Astrocyte (in vitro differentiated cells and primary cell): ENCODE measurements at places on chromosomes 1 and 21. TPM values are rescaled to one million over a fixed set of nuclear protein-coding genes. Genes with fewer than 3 reads are reported as not detected.
A peak's percentile ranks its signal among the peaks of the same experiment; 100 is the strongest.

CDCA8 gene
- 4.2 and 5.5 TPM in 2 replicates for total RNA-seq

- H3K36me3 ChIP-seq = peaks cover 26% of the 10 kb centered on the region
- H3K27ac ChIP-seq = no peak overlapping the region
- H3K4me1 ChIP-seq = no peaks in the 10 kb centered on the region
- no peak for DNase-seq
- H3K4me3 ChIP-seq = no peak overlapping the region
- no peaks in the 10 kb centered on the region for H3K27me3 ChIP-seq
Measured at GRCh38 chr1:36269408-36269838, 36.7 kb upstream of the SH3D21 start.

DNA sequence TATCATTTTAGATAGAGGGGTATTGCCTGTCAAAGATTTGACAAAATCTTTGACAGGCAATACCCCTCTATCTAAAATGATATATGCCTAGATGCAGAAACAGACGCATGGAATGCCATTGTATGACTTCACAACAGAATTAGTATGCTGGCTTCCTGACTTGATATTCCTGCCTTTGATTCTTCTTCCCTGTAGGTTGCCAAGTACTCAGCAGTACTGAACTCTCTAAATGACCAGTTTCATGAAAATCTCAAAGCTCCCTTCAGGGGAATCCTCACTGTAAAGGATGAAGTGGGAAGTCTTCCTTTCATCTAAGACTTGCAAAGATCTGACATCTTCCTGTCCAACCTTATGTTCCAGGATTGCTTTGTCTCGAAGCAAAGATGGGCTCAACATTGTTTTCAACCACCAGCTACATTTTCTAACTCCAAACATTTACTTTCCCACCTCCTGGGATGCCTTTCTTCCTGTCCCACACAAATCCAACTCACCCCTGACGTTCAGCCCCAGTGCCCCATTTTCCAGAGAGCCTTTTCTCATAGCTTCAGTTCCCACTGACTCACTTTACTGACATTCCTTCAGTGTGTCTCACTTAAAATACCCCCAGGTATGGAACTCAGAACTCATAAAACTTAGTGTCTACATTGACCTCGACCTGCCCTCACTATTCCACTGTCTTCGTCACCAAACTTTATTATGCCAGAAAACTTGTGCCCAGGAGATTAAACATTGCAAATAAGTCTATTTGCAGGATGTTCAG, 67.3 kb upstream of the KCNJ6 start:
- H3K4me3 ChIP-seq = no peak overlapping the region
- peak; percentile 2 for DNase-seq
- no peaks in the 10 kb centered on the region for H3K27me3 ChIP-seq
- H3K4me1 ChIP-seq = no peaks in the 10 kb centered on the region
- no peaks in the 10 kb centered on the region for H3K36me3 ChIP-seq

DNA sequence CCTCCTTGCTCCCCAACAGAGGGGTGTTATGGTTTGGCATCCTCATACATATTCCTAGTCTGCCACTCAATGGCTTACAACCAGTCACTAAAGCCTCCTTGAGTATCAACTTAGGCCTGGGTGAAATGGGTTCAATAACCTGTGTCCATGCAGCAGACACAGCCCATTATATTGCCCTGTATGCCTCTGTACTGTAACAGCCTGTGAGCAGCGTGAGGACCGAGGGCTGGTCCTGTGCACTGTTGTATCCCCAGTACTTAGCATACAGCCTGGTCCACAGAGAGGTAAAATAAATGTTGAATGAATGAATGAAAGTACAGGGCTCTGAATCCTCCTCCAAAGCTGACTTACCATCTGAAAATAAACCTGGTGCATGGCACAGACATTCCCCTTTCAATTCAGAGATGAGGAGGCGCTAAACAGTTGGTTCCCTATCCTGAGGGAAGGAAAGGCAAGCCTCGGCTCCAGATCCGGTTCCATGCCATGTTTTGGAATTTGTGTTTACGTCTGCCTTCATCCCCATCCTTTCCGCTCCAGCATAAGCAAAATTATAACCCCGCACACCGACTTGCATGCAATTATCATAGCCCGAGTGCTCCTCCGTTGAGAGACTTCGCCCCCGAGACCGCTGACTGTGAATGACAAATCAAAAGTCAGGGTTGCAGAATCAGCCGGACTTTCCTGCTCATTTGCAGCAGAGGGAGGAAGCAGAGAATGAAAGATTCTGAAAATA, 45.0 kb upstream of the DNAJC6 start:
- H3K27ac ChIP-seq = no peak overlapping the region
- peak overlapping the region; percentile 51 for H3K4me3 ChIP-seq
- DNase-seq = peak; percentile 52
- no peaks in the 10 kb centered on the region for H3K36me3 ChIP-seq

- no peak for DNase-seq
- H3K27ac ChIP-seq = no peak overlapping the region
- no peaks in the 10 kb centered on the region for H3K27me3 ChIP-seq
- H3K36me3 ChIP-seq = no peaks in the 10 kb centered on the region
Measured at GRCh38 chr1:98921817-98922216, 82.8 kb downstream of the PLPPR5 start.

DNA sequence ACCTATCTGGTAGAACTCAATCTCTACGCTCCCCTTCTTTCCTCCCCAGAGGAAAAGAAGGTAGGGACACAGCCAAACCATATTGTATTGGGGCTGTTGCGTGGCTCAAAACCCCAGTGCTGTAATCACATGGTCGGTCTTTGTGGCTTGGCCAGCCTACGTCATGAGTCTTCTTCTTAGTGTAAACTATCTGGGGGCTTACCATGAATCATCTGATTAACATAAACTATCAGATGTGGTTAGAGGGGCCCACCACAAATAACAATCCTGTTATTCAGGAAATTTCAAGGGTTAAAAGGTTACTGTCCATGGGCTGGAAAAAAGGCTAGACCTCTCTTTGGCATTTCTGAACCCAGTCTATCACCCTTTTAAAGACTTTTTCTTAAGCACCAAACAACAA, 49.5 kb upstream of the GPR52 start:
- H3K4me1 ChIP-seq = peaks cover 19% of the 10 kb centered on the region
- peak; percentile 93 for DNase-seq
- H3K27ac ChIP-seq = peak overlapping the region; percentile 62
- H3K27me3 ChIP-seq = no peaks in the 10 kb centered on the region
- H3K36me3 ChIP-seq = no peaks in the 10 kb centered on the region

- no peaks in the 10 kb centered on the region for H3K27me3 ChIP-seq
- H3K27ac ChIP-seq = peak overlapping the region; percentile 27
- H3K4me3 ChIP-seq = no peak overlapping the region
- H3K36me3 ChIP-seq = no peaks in the 10 kb centered on the region
Measured at GRCh38 chr1:109151146-109151990, 37.5 kb downstream of the ELAPOR1 start.
